ENCODE measurements at places on chromosomes 12 and 14.

DNA sequence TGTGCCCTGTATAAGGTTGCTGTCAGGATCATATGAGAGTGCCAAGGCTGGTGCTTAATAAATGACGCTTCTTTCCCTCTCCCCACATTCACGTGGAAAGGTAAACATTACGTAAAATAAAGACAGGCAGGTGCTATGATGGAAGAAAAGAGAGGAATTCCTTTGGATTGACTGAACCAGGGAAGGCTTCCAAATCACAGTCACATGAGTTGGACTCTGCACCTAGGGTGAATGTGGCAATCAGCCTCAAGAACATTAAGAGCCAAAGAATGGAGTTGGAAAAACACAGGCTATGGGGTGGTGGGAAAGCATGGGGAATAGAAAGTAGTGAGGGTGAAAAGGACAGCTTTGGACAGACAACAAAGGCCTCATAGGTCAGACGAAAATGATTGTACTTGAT is 473.1 kb downstream of the VRK1 start:
- DNase-seq: no peak

DNA sequence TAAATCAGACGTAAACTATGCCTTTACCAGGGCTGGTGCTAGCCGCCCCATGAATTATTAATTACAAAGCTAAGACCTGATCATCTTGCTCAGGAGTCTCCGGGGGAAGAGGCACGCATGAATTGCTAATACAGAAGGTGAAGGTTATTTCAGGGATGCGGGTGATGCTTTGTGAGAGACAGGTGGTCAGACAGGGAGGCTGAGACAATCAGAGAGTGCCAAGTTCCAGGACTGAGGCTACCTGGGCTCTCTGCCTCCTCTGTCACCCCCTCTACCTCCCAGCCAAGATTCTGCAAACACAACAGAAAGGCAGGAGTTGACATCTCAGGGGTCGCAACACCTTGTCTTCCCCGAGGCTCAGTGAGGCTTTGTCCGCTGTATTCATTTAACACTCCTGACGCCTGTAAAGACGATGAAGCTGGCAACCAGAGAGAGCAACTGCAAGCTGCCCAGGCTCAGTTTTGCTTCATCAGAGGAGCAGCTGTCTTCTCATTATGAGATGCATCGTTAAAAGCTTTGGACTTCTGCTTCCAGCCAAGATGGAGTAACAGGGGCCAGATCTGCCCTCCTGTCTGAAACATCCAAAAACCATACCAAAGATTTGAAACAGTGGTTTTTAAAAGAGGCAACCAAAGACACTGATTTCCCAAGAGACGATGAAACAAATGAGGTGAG is 46.6 kb downstream of the PRIMA1 start:
- DNase-seq: no peak

GRCh38 chr12:55938826-55939501 is 8.0 kb downstream of the DGKA start:
- DNase-seq: peak; percentile 54

DNA sequence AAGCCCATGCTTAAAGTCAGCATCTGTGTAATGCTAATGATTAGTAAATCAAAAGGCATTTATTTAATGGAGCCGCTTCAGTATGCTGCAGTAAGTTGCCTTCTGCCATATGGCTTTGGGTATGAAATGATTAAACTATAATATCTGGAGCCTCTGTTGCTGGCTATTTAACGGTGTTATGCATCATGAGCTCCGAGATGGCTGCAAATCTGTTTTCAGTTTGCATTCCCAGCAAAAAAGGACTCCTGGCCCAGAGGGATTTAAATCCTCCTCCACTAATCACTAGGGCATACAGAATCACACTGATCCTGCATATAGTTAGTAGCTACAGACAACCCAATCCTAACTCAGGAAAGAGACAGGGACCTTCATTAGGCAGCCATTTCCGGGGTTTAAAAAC is 171.5 kb upstream of the EEA1 start:
- no peak for DNase-seq

- DNase-seq: no peak
Measured at GRCh38 chr12:88579601-88580050, 645 bp downstream of the KITLG start.

DNA sequence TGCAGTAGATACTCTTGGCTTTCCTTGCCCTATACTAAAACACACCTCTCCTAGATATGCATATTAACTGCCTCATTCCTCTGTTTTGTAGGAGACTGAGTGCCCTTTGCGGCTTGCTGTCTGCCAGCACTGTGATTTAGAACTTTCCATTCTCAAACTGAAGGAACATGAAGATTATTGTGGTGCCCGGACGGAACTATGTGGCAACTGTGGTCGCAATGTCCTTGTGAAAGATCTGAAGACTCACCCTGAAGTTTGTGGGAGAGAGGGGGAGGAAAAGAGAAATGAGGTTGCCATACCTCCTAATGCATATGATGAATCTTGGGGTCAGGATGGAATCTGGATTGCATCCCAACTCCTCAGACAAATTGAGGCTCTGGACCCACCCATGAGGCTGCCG is 15.4 kb downstream of the TRAFD1 start:
- DNase-seq: no peak

- no peak for DNase-seq
Measured at GRCh38 chr14:26621364-26621763, 23.5 kb upstream of the NOVA1 start.

DNA sequence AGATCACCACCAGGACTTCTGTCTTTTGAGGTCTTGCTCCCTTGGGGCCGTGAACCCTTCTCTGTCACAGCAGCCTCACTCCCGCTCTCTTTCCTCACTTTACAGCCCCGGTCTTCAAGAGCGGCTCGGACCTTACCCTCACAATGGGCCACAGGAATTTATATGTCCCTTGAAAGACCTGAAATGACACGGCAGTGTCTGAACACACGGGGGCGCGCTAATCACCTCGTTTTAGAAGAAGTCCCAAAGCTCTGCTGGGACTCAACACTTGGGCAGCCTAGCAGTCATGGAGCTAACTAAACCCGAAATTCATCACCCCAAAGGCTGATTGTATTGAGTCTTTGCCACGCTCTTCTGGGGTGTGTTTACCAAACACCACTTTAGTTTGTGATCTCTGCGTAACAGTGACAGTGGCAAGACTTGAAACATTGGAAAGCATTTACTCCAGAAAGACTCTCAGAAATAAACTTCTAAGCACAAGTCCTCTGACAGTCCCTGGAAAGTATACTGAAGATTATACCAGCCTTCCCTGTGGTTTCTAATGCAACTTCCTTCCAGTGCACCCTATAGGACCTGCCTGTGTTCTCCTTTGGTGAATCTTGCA is 29.0 kb downstream of the SERPINA11 start:
- DNase-seq: peak; percentile 51

DNA sequence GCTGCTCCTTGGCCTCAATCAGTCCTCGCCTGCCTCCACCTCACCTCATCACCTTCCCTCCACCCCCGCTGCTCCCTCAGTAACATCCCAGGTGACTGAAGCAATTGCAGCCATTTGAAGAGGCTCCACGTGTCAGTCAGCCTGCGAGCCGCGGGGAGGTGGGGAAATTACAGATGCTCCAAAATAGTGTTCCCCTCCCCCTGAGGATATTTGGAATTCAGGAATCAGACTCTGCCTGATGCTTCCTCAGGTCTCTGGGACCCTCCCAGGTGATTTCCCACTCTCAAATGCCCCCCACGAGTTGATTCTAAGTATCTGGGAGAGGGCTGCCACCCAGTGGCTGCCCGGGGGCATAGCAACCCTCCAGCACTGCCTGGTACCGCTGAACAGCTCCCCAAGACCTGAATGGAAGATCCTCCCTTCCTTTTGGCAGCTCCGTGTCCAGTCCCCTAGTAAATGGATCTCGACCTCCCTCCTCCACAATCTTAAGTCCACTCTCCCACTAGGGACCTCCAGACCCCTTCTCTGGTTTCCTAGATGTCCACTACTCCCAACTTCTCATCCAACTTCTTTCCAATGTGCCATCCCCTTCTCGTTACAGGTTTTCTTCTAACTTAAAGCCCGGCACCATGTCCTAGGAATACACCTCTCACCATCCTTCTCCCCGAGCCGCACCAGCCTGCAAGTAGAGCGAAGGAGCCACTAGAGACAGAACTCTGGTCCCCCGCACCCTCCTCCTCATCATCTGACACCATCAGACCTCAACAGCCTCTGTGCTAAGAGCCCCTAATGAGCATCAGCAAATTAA is 1.4 kb upstream of the ASIC1 start:
- DNase-seq: peak; percentile 69

DNA sequence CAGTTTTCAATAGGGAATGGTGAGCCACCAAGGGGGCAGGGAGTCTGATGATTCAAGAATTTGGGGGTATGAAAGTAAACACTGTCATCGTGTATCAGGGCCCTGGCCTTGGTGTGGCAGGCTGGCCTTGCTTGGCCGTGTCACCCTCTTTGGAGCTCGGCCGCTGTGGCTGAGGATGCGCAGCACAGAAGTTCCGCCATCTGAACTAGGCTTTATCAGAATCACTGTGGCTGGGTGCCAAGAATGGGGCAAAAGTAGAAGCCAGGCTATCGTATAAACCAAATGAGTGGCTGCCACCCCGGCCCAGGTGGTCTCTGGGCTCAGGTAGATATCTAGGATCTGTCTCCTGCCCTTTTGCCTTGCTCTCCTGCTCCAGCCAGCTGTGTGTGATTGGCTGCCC is 137.4 kb downstream of the PAPOLA start:
- DNase-seq: no peak

- DNase-seq: peak; percentile 78
Measured at GRCh38 chr14:104827177-104828055, 26.5 kb downstream of the ZBTB42 start.

- no peak for DNase-seq
Measured at GRCh38 chr12:94039914-94040313, 108.5 kb upstream of the PLXNC1 start.

- DNase-seq: no peak
Measured at GRCh38 chr14:56221382-56222128, 103.3 kb downstream of the PELI2 start.
